ENCODE measurements at places on chromosomes 13 and 19.
A peak's percentile ranks its signal among the peaks of the same experiment; 100 is the strongest.

GRCh38 chr13:29428310-29429181, 166.9 kb downstream of the SLC7A1 start:
- DNase-seq: no peak

DNA sequence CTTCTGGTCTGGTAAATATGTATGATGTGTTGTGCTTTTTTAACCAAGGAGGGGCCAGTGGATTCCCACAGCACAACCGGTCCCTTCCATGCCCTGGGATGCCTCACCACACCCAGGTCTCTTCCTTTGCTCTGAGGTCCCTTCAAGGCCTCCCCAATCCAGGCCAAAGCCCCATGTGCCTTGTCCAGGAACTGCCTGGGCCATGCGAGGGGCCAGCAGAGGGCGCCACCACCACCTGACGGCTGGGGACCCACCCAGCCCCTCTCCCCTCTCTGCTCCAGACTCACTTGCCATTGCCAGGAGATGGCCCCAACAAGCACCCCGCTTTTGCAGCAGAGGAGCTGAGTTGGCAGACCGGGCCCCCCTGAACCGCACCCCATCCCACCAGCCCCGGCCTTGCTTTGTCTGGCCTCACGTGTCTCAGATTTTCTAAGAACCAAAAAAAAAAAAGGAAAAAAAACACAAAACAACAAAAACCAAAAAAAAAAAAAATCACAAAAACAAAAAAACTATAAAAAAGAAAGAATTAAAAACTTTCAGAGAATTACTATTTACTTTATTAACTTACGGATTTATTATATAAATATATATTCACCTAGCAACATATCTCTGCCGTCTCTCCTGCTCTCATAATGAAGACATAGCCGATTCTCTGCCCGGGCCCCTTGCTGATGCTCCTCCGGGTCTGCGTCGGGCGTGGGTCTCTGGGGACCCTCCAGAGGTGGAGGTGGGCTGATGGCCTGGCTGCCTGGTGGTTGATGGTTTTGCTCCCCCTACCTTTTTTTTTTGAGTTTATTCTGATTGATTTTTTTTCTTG, 14.4 kb downstream of the CAPN12 start:
- peak; percentile 83 for DNase-seq

DNA sequence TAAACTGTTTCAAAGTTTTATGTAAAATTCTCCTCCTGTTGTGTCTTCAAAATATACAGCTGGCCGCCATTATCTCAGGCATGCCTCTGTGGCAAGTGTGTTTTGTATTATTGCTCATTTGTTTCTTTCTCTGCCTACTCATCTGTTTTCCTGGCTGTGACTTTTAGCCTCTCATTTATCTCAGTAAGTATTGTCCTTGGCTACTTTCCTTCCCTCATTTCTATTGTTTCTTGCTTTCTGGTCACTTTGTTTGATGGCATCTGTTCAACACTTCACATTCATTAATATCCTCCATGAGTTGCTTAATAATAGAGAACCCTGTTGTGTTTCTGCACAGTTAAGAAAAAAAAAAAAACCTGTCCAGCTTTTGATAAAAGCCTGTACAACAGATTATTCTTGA, 869.4 kb downstream of the PCDH17 start:
- no peak for DNase-seq

- DNase-seq: no peak
These were observed 104.4 kb downstream of the KDM4B start for GRCh38 chr19:5073153-5073844.

- no peak for DNase-seq
These were observed 313.8 kb downstream of the ENOX1 start for GRCh38 chr13:43472980-43473379.

GRCh38 chr13:59038824-59039223, 1124.9 kb downstream of the DIAPH3 start:
- no peak for DNase-seq

- no peak for DNase-seq
These were observed 819.9 kb downstream of the OLFM4 start for GRCh38 chr13:53848366-53848961.

DNA sequence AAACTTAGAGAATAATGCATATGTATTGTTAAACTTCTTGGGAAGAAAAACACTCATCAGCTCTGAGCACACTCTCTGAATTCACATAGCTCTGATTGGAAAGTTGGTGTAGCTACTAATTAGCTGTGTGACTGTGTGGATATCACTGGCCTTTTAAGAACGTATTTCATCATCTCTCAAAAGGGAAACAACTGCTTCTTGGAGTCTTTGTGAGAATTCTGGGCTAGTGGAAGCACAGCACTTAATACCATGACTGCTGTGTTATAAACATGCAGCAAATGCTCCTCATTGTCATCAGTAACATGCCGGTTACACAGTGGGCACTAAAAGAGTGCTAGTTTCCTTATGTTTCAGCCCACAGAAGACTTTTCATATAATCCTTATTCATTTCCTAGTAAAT, 220.9 kb upstream of the CSNK1A1L start:
- no peak for DNase-seq

- no peak for DNase-seq
These were observed 462.5 kb upstream of the SLITRK5 start for GRCh38 chr13:87208636-87209035.

DNA sequence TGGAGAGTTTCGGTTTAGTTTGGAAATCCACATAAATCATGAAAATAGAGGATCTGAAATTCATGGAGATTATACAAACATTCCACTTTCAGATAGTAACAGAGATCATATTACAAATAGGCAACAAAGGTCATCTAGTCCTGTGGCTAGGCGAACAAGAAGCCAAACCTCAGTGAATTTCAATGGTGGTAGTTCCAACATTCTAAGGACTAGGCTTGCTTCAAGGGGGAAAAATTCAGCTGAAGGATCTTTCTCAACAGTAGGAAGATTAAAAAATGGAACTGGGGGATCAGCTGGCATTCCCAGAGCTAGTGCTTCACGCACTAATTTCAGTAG, 47.0 kb downstream of the FOXO1 start:
- no peak for DNase-seq

GRCh38 chr13:33375421-33375820, 89.9 kb upstream of the STARD13 start:
- DNase-seq: no peak

DNA sequence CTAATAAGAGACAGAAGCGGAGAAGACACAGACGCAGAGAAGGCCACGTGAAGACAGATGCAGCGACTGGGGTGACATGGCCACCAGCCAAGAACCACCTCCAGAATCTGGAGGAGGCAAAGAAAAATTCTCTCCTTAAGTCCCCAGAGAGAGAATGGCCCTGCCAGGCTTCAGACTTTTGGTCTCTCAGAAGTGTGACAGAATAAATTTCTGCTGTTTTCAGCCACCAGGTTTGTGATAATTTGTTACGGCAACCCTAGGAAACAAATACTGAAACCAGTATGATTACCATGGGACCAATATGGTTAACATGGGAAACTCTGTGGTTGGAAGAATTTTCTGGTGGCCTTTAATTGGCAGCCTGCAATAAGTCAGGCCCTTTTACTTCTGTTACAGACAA, 63.9 kb upstream of the DOCK9 start:
- DNase-seq: no peak

DNA sequence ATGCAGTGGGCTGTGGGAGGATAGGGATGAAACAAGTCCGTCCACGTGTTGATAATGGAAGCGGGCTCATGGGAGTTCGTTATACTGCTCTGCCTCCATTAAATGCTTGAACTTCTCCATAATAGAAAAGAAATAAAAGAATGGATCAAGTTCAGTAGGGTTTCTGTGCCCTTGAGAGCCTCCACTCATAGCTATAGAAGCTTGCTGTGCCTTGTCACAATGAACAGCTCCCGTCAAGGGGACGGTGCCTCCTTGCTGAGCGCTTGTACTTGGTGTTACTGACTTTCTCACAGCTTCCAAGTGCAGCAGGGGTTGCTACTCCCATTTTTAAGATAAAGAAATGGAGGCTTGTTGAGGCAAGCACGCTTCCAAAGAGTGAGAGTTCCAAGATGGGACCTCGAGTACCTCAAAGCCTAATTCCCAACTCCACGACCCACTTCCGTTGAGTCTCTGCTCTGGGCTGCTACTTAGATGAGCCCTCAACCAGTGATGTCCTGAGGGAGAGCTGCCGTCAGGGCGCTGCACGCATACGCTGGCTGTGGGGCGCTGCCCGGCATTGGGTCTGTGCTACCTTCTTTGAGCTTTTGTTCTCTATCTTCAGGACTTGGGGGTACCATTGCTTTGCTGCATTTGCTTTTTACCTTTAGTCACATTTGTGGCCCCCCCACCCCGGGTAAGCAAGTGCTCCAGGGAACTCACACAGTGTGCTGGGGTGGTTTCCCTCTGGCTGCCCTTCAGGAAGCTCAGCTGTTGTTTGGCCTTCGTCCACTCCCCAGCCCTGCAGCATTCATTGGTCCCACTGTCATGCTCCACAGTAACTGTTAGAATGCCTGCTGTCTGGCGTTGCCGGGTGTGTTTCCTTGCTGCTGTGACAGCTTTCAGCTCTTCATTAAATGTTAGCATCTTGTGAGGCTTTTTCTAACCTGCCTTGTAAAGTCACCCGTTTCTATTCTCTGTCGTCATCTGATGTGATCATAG, 9.5 kb downstream of the SNRNP70 start:
- no peak for DNase-seq

GRCh38 chr13:45696610-45697226, 5.4 kb upstream of the CBY2 start:
- no peak for DNase-seq

GRCh38 chr13:87779426-87779825, 108.3 kb downstream of the SLITRK5 start:
- DNase-seq: no peak

DNA sequence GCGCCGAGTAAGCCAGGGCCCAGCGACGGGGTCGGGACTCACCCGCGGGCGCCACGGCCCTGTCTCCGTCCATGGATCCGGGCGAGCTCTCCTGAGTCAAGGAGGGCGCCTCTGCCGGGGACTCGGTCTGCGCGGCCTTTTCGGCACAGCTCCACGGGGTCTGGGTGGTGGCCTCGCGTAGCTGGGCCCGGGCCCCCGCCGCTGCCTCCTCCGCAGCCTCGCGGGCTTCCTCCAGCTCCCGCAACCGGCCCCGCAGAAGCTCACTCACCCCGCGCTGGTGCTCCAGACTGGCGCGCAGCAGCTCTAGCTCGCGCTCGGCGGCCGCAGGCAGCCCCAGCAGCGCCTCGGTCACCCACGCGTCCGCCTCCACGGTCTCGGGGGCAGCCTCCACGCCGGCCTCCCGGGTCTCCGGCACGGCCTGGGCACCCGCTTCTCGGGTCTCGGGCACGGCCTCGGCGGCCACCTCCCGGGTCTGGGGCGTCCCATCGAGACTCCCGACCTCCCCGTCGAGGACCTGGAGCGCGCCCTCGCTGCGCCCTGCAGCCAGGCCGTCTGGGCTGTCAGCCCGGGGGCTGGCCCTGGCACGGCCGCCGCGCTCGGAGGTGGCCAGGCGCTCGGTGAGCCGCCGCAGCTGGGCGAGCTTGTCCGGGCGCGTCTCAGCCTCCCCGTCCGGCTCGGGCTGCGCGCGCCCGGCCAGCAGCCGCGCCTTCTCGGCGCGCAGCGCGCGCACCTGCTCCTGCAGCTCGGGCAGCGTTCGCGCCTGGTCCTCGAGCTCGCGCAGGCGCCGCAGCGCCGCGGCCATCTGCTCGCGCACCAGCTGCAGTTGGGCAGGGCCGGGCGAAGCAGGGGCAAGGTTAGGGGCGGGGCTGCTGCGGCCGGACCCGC, 8.4 kb downstream of the KANK3 start:
- no peak for DNase-seq

GRCh38 chr13:42039457-42039945, 8.9 kb upstream of the DGKH start:
- no peak for DNase-seq

GRCh38 chr19:51803519-51803918, 8.6 kb downstream of the FPR3 start:
- no peak for DNase-seq

DNA sequence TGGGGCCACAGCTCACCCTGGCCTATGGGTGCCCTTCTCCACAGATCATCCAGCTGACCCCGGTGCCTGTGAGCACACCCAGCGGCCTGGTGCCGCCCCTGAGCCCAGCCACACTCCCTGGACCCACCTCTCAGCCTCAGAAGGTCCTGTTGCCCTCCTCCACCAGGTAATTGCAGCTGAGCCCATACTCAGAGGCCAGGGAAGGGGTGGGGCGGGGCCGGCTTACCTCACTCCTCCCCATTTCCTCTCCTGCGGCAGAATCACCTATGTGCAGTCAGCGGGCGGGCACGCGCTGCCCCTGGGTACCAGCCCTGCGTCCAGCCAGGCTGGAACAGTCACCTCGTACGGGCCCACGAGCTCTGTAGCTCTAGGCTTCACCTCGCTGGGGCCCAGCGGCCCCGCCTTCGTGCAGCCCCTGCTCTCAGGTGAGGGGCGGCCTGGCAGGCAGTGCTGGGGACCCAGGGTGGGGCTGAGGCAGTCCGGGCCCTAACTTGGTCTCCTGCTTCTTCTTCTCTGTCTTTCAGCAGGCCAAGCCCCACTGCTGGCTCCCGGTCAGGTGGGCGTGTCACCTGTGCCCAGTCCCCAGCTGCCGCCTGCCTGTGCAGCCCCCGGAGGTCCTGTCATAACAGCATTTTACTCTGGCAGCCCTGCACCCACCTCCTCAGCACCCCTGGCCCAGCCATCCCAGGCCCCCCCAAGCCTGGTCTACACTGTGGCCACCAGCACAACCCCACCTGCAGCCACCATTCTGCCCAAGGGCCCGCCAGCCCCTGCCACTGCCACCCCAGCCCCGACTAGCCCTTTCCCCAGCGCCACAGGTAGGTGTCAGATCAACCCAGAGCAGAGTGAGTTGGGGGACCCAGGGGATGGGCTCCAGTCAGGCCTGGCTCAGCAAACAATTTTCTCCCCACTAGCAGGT, 9.6 kb upstream of the PRR19 start:
- DNase-seq: peak; percentile 8

GRCh38 chr13:50712456-50712855, 131.0 kb downstream of the DLEU7 start:
- DNase-seq: no peak

DNA sequence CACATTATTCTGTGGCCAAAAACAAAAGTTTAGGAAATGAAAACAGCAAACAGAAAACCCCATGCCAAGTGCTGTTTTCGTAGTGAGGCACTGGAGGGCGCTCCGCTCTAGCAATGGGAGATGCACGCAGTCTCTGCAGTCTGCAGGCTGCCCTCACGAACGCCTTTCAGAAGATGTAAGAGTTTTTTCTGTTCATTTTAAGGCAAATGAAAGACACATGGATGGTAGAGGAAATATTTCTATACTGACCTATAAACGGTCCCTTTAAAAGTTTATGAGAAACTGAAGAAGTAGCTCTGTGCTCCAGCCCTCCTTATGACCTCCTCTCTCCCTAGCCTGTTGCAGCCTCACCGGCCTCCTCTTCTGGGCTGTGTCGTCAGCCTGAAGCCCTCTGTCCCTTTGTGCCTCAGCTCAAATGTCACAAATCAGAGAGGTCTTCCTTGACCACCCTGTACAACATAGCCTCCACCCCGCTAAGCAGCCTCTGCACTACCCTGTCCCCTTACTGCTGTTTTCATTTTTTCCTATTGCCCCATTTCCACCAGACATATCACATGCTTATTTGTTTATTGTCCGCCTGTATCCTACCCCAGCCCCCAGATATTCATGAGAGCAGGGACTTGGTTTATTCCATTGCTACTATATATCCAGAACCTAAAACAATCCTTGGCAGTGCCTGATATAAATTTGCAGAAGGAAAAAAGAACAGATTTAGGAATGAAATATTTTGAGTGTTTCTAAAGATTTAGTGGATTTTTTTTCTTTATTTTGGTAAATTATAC, 116.4 kb downstream of the TM9SF2 start:
- DNase-seq: no peak

All from activated naive CD4-positive, alpha-beta T cell treated with anti-CD3 and anti-CD28 coated beads, Interleukin-2, amount 50 U/mL, for 16 hours (primary cell).